ENCODE measurements at places on chromosomes 4 and X.

- DNase-seq = no peak
Measured at GRCh38 chr4:3644849-3645627, 112.8 kb upstream of the LRPAP1 start.

DNA sequence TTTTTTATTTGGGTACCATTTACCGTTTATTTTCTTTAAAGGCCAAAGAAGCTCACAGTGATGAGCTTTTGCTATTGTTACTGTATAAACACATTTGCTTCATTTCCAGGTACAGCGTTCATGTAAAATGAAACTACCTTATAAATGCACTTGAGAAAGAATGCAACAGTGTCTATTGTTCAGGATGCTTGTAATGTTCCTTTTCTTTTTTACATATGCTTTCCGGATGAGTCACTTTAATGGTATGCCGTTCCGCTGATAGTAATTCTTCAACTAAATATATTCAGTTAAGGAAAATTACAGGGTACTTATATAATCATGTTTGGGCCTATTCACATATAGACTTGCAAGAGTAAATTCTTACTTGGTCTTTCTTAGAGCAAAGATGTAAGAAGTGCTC, 354.9 kb downstream of the RPA4 start:
- no peak for DNase-seq

DNA sequence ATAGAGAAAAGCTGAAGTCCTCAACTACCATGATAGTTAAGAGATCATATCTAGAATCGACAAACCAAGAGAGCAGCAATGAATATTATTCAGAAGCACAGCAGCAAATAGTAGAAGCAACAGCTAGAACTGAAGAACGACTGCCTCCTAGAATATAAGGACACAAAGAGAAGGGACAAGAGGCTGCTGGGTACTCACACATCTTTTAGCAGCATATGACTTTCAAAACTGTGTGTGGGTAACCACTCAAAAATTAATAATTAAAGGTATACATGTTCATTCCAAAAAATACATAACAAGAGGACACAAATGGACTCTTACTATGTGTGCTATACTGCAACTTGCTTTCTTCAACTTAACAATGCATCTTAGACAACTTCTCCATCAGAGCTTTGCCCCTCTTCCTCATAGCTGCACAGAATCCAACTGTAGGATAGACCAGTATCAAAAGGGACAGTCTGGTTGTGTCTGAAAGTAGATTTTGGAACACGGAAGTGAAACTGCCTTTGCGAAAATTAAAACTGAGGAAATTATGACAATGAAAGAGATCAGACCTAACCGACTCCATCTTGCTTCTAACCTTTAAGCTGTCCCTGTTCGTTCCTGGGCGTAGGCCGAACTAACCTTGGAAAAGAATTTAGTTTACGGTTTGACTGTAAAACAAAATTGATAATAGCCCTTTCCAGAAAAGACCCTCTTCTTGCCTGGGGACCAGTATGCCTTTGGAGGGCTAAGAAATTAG, 125.7 kb downstream of the SH3KBP1 start:
- no peak for DNase-seq

DNA sequence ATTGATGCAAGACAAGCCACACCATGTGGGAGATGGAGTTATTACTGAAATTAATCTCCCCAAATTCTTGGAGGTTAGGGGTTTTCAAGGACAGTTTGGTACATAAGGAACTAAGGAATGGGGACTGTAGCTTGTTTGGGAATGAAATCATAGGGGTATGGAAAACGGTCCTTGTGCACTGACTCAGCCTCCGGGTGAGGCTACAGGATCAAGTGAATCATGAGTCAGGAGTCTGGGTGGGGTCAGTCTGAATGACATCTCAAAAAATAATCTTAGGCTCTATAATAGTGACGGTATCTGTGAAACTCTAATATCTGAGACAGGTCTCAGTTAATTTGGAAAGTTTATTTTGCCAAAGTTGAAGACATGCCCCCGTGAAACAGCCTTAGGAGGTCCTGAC, 128.5 kb upstream of the CYSLTR1 start:
- no peak for DNase-seq

DNA sequence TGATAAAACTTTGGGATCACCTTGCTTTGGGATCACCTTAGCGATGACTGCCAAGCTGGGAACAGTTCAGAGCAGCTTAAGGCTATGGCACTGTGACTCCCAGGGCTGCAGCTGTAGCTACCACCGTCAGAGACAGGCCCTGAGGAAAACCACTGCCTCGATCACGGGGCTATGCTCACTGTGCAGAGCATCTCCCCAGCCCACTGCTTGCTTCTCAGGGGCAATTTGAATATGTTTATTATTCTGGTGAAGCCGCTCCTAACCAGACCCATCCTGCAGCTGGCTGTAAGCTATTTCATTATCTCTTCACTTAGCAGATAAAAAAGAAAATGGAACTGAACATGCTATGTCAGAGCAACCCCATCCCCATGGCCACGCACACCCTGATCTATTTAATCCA, 328.5 kb downstream of the EVC2 start:
- no peak for DNase-seq

DNA sequence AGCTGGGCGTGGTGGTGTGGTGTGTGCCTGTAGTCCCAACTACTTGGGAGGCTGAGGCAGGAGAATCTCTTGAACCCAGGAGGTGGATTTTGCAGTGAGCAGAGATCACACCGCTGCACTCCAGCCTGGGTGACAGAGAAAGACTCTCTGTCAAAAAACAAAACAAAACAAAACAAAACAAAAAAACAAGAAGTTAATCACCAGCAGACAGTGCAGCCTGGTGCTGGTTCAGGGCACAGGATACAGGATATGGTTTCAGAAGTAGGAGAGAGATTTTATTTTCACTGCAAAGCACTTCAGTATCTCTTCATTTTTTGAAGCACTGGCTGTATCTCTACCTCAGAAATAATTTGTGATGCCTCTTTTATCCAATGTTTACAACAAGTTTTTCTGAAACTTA, 1222.9 kb upstream of the PRKX start:
- no peak for DNase-seq

DNA sequence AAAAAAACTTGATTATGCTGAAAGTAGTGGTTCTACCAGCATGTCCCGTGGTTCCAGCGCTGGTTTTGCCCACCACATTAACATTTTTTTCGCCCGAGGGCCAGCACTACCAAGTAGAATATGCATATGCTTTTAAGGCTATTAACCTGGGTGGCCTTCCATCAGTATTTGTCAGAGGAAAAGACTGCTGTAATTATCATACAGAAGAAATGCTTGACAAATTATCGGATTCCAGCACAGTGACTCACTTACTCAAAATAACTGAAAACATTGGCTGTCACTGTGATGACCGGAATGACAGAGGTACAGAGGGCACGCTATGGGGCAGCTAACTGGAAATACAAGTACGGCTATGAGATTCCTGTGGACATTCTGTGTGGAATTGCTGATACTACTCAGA, 34.6 kb downstream of the PRPS2 start:
- no peak for DNase-seq

- DNase-seq = no peak
Measured at GRCh38 chrX:108702530-108702929, 33.8 kb downstream of the IRS4 start.

- DNase-seq = no peak
Measured at GRCh38 chr4:168167714-168168284, 75.5 kb downstream of the ANXA10 start.

DNA sequence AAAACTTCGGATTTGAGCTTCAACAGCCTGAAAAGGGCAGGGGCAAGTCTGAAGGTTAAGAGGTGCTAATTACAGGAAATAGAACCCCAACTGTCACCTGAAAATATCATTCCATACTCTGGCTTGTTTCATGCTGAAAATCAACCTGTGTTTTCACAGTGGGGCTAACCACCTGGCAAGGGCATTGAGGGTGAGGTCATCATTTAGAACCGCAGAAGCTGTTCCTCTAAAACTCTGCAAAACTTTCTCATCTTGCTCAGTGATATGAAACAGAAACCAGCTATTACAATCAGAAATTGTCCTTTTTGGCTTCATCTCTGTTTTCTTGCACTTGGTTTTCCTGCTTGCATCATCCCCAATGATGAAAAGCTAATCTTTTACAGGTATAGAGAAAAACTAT, 247.6 kb downstream of the DCLK2 start:
- no peak for DNase-seq

Data from stimulated activated CD8-positive, alpha-beta memory T cell treated with anti-CD3 and anti-CD28 coated beads, Interleukin-4, amount 100 ng/mL, for 1 hour (primary cell).